AG04449 (cell line): ENCODE measurements at places on chromosomes 16 and 17.

GRCh38 chr16:81758376-81758775 is 20.7 kb upstream of the PLCG2 start:
- DNase-seq = no peak

GRCh38 chr17:64491994-64492393 is 4.9 kb downstream of the POLG2 start:
- no peak for DNase-seq

DNA sequence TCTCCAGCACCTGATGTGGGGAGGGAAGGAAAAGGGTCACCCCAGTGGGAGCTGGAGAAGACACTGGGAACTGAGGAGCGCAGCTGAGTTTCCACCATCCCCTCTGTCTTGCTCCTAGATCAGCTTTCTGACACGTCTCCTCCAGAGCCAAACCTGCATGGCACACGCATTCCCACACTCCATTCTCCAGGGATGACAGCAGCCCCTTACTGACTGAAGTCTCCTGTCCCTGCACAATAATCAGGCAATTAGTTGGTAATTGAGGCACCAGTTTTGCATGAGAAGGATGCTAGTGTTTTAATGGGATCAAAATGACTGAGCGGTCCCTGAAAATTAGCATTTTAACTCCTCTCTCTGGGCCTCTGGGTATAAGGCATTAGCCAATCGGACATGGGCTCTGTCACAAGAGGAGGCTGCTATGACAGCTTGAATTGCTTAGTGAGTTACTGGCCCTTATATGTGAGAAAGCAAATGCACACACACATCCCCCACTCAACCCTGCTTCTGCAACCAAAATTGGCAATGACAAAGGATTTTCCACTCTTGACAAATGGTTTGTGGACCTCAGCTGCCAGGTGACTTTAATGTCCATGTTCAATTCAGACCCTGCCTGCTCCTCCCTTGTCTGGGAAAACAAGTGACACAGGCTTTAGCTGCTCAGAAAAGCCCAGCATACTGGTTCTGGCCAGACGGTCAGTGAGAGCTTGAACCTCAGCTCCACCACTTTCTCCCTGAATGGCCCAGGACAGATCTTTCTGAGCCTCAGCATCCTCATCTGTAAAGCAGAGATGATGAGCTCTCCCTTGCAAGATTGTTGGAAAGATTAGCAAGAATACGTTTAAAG is 57.2 kb upstream of the SREBF1 start:
- DNase-seq = no peak

- no peak for DNase-seq
Measured at GRCh38 chr17:34001246-34001645, 253.8 kb upstream of the CCL2 start.

DNA sequence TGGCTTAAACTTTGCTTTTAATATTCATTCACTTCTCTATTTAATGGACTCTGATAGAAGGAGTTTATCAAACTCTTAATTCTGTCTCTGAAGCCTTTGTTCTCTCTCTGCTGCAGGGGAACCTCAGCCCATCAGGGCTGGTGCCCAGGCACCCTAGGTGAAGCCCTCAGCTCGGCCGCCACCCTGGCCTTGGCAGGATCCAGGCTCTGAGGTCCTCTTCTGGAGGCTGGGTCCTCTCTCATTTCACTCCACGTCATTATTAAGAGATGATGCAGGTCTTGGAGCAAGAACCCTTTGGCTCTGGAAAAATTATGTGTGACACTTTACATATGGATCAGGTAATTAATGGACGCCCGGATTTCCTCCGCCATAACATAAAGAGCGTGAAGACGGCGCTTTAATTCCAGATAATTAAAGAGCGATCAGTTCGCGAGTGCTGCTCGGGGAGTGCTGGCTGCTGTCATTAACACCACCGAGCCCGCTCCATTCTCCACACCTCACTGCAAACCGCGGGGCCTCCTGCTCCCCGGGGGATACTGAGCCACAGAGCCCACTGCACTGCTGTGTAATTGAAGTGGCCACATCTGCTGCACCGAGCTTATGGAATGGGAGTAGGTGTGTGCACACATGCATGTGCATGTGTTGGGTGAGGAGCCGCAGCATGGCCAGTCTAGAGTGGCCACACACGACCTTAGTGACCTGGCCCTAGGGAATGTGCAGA is 259.4 kb upstream of the TNRC6C start:
- DNase-seq = no peak

DNA sequence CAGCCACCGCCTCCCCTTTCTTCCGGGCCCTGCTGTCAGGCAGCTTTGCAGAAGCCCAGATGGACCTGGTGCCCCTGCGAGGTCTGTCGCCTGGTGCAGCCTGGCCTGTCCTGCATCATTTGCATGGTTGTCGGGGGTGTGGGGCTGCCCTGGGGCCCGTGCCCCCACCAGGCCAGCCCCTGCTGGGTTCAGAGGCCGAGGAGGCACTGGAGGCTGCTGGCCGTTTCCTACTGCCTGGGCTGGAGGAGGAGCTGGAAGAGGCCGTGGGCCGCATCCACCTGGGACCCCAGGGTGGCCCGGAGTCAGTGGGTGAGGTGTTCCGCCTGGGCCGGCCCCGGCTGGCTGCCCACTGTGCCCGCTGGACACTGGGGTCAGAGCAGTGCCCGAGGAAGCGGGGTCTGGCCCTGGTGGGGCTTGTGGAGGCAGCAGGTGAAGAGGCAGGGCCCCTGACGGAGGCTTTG is 5.5 kb upstream of the TGFB1I1 start:
- DNase-seq = no peak

DNA sequence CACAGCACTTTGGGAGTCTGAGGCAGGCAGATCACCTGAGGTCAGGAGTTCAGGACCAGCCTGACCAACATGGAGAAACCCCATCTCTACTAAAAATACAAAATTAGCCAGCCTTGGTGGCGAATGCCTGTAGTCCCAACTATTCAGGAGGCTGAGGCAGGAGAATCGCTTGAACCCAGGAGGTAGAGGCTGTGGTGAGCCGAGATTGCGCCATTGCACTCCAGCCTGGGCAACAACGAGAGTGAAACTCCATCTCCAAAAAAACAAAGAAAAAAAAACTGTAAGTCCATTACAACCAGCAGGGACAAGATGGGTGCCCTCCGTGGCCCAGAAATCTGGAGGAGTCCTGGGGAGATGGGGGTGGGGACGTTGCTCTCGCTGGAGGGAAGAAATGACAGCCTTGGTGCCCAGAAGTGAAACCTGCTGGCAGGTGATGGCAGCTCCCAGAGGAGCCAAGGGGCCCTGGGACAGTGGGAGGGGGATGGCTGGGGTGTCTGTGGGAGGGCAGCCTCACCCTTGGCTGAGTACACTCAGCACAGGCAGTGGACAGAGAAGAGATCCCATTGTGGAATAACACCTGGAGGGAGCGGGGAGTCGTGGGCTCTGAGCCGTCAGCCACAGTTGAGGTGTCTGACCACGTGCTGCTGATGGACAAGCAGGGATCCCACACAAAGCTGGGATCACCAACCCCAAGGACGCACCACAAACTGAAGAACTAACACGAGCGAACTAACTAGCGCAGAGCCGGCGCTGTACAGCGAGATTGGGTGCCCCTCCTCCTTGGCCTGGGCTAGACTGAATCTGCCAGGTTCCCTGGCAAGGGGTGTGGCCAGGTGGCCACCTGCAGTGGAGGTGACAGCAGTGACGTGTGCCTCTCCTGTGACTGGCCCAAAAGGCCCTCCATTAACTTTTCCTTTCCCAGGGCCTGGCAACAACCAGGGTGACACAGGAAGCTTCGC is 46.9 kb upstream of the BAHCC1 start:
- no peak for DNase-seq
